Amniotic stem cell (primary cell): ENCODE measurements at places on chromosomes 1 and 21.

GRCh38 chr1:223709598-223709997 lies 2.7 kb upstream of the CAPN2 start:
- DNase-seq = no peak

DNA sequence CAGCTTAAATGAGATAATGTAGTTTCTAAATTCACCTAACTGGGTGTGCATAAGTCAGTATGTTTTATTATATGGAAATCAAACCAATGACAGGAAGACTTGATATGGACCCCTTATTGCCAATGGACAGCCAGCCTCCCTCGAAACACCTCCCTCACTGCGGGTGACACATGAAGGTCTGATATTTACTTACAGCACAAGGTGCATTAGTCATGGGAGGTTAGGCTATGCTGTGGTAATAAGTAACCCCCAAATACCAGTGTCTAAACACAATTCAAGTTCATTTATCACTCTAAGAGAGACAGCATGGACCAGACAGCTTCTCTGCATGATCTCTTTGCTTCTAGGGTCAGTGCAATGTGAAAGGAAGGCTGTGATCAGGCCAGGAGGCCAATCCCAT lies 126.0 kb upstream of the KCNJ6 start:
- no peak for DNase-seq

- DNase-seq = no peak
Measured at GRCh38 chr1:244224487-244225430, 173.7 kb downstream of the ZBTB18 start.

- DNase-seq = no peak
Measured at GRCh38 chr1:53341521-53341895, 13.6 kb upstream of the LRP8 start.
